ENCODE measurements at places on chromosomes 16 and 17.
A peak's percentile ranks its signal among the peaks of the same experiment; 100 is the strongest.

GRCh38 chr16:31377210-31377903 lies 15.8 kb upstream of the ITGAD start:
- DNase-seq, result no peak

DNA sequence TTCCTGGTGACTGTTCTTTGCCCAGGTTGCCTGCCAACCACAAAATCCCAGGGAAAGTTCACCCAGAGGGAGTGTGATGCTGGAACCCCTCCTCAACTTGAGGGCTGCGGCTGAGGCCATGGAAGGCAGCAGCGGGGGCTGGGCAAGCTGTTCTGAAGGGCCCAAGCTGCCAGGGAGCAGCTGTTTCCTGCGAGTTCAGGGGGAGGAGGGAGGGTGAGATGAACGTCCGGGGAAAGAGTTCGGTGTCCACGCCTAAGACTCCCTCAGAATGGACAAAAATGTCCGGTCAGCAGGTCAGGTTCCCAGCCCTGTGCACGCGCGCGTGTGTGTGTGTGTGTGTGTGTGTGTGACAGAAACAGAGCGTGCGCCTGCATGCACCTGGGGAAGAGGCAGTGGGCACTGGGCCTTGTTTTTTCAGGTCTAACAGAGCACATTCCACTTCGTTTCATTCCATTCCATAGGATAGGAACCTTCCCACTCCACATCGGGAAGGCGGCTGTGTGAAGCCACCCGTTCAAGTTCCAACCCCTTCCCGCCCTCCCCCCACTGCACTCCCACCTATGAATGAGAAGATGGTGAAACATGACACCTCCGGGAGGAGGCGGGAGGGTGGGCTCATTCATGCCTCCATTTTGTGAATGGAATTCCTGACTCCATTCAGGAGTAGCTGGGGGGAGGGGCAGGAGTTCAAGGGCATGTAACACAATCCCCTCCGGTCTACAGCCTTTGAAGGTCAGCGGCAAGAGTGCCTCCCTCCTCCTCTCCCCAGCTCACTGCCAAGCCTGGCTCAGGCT lies 15.7 kb downstream of the ETV4 start:
- peak; percentile 87 for DNase-seq

DNA sequence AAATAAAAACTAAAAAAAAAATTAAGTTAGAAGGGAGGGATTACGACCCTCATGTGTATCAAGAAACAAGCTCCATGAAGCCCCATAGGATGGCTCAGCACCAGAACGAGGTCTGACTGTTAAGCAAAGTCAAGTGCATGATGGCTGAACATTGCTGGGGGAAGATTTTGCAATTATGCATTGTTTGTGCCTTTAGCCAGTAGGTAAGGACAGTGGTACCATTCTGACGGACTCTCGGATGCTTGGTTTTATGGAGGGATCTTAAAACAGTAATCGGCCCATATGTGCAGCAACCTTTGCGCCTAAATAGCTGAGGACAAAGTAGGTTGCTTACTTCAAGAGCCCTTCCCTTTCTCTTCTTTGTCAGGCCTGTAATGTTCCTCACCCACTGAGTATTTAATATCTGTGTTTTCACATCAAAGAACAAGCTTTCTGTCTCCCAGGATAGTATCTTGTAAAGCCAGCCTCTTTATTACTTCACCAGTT lies 186.0 kb downstream of the WWOX start:
- DNase-seq, result no peak

- DNase-seq, result no peak
These were observed 4.5 kb upstream of the IRX3 start for GRCh38 chr16:54290833-54291655.

GRCh38 chr17:28749516-28750177 lies 5.8 kb downstream of the TRAF4 start:
- DNase-seq, result no peak

DNA sequence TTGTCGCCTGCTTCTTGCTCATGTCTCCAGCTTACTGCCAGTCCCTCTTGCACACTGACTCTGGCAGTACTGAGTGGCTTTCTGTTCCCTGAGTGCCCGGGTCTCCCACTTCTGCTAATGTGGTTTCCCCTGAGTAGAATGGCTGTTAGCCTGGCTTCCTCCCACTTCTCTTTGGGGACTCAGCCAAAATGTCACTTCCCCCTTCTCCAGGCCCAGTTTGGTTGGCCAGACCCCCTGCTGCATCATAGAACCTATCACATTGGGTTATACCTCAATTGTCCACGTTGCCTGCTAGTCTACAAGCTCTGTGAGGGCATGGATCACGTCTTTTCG lies 304.4 kb downstream of the HS3ST3B1 start:
- DNase-seq, result no peak

- no peak for DNase-seq
These were observed 209.0 kb downstream of the RGS9 start for GRCh38 chr17:65346166-65346565.

GRCh38 chr16:74726716-74727115 lies 26.1 kb upstream of the MLKL start:
- DNase-seq, result no peak

- peak; percentile 65 for DNase-seq
These were observed 25.7 kb downstream of the ARHGAP23 start for GRCh38 chr17:38453951-38454421.

- peak; percentile 15 for DNase-seq
These were observed 591 bp downstream of the PSMD7 start for GRCh38 chr16:74297145-74297665.

GRCh38 chr16:35678-36305 lies 17.6 kb downstream of the POLR3K start:
- no peak for DNase-seq

DNA sequence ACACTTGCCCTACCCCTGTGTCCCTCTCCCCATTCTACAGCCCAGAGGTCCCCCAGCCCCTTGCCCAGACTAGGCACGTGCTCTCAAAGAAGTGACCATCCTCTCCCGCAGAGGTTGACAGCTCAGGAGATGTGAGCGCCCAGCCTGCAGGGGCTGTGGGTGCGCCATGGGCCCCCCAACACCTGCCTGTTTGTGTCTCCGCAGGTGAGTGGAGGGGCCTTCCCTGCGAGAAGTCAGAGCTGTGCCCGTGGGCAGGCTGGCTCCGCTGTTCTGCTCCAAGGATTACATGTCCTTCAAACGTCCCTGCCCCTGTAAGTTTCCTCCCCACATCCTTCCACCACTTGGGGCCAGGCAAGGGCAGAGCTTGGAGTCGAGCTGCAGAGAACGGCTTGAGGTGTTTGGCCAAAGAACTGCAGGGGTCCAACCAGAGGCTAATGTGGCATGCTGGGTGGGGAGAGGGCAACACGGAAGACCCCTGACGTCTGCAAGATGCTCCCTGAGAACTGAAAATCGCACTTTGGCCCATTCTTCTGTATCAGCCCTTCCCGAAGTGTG lies 10.4 kb downstream of the BEAN1 start:
- DNase-seq, result no peak

GRCh38 chr16:20812510-20812909 lies 6.2 kb downstream of the REXO5 start:
- DNase-seq, result no peak

DNA sequence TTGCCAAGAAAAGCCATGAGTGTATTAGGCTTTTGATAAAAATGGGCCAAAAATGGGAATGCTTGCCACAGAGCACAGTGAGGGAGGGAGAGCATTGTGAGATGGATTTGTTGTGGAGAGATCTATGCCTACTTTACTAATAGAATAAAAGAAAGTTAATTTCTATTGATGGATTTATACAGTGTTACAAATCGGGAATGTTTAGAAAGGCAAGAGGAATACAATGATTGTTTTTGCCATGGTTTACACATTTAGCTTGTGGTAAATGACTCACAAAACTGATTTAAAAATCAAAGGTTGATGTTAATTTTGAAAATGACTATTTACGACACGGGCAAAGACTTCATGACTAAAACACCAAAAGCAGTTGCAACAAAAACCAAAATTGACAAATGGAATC lies 16.6 kb downstream of the CCL4 start:
- DNase-seq, result no peak

- DNase-seq, result no peak
These were observed 9.6 kb downstream of the ZNF750 start for GRCh38 chr17:82830249-82830661.

DNA sequence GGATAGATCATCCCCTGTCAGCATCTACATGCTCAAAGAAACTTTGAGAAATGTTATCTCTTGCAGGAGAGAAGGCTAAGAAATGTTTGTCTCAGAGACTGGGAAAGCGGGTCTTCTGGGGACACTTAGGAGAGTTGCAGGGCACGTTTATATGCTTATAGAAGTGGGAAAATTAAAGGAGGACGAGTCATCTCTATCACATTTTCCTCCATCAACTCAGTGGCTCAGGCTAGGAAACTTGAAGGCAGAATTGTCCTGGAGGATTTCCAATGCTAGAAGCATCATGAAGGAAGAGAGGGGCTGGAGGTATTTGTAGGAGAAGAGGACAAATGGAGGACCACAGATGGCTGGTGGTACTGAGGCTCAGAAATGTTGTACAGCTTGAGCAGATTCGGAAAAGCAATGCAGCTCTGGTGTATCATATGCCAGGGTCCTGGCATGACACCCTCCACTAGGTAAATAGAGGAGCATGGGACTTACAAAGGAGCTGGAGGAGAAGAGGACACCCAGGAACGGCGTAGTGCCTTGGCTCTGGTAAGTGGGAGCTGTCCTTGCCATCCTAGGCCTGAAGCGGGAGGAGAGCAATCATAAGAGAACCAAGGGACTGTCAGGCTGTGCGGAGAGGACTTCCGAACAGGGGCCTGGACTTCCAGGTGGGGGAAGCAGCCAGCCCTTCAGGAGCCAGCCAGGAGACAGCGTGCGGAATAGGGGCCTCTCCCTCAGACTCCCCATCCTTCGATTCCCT lies 4.5 kb upstream of the HS3ST3B1 start:
- no peak for DNase-seq

DNA sequence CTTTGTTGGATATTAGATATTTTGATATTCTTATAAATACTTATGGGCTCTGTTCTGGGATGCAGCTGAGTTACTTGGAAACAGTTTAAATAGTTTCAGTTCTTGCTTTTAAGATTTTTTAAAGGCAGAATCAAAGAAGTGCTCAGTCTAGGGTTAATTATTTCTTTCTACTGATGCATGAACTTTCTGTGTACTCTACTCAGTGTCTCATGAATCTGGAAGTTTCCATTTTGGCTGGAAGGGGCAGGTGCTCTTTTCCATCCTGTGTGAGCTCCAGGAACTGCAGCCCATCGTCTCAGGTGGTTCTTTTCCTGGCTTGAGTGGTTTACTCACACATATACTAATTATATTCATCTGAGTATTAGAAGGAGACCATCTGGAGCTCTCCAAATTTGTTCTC lies 61.1 kb upstream of the CPHXL start:
- DNase-seq, result no peak

GRCh38 chr17:28864991-28865849 lies 10.4 kb downstream of the ERAL1 start:
- no peak for DNase-seq

DNA sequence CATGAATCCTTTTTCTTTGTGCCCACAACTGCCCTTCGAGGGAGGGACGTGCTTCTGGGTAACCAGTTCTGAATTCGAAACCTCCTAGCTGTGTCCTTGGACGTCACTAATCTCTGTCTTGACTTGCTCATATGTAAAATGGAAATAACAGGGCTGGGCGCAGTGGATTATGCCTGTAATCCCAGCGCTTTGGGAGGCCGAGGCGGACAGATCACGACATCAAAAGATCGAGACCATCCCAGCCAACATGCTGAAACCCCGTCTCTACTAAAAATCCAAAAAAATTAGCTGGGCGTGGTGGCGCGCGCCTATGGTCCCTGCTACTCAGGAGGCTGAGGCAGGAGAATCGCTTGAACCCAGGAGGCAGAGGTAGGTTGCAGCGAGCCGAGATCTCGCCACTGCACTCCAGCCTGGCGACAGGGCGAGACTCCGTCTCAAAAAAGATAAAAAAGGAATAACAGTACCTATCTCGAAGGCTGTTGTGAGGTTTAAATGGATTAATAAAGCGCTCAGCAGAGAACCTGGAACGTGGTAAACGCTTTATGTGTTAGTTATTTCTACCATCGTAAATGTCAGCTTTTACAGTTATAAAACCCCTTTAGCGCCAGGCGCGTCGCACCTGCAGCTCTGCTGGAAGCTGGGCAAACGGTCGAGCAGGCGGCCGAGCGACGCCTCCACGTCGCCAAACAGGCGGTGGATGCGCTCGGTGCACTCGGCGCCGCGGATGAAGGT lies 641 bp downstream of the COG8 start:
- no peak for DNase-seq

GRCh38 chr16:77297996-77298395 lies 98.8 kb downstream of the SYCE1L start:
- DNase-seq, result peak; percentile 54

DNA sequence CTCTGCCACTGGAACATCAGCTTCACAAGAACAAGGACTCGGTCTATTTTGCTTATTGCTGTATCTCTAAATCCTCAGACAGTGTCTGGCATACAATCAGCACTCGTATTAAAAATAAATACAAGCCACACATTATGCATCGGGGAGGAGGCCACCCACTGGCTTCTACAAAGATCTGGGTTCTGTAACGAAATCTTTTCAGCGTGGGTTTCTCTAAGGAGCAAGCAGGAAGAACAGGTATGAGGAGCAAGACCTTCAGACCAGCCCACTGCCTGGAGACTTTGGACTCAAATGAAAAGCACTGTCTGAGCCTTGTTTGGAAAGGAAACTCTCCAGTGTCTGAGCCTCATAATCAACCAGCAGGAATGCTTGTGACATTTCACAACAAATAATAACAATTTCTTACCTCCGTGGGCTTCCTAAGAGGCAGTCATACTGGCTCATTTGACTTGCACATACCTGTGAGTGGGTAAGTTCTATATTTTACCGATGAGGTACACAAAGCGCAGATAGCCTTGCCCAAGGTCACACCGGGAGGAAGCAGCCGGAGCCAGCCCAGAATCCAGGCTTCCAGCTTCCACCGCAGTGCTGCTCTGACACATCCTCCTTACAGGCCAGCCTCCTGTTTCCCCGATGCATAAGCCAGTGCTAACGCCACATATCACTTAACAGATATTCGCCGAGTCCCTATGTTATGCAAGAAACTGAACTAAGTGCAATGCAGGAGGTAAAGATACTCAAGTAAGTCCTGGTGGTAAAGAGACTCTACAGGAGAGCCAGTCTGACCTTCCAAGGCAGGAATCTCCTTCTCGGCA lies 118.6 kb upstream of the TNRC6C start:
- no peak for DNase-seq

DNA sequence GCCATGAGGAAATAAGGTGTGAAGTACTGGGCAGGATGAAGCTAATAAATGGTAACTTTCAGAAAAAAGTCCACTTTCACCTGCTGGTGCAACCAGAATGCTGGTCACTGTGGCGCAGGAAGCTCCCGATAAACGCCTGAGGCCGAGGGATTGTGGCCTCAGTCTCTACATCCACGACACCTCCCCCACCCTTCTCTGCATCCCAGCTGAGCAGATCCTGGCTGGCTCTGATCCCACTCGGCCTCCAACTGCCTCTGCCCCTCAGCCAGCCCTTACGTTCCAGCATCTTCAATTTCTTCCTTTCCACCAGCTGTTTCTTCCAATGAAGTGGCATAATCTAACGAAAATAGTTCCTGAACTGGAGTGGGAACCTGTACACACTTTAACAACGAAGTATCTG lies 49.5 kb downstream of the COX4I1 start:
- DNase-seq, result no peak

Data from NCI-H226 (cell line).